ENCODE measurements at places on chromosomes 1 and 21.

DNA sequence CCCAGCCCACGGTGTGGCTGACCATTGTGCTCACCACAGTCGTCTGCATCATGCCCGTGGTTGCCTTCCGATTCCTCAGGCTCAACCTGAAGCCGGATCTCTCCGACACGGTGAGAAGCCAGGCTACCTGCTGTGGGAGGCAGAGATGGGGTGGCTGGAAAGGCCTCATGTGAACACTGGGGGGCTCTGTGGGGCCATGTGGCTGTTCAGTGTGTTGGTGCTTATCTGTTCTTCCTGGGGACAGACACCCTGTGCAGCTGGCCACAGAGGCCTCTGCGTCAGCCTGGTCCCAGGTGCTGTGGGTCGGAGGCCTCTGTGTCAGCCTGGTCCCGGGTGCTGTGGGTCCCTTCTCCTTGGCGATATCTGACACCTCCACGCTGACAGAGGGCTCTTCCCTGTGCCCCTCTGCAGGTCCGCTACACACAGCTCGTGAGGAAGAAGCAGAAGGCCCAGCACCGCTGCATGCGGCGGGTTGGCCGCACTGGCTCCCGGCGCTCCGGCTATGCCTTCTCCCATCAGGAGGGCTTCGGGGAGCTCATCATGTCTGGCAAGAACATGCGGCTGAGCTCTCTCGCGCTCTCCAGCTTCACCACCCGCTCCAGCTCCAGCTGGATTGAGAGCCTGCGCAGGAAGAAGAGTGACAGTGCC, 23.2 kb downstream of the ATP8B2 start:
- DNase-seq, result no peak

- DNase-seq, result no peak
Observed at GRCh38 chr1:198590454-198590853, 48.4 kb upstream of the PTPRC start.

DNA sequence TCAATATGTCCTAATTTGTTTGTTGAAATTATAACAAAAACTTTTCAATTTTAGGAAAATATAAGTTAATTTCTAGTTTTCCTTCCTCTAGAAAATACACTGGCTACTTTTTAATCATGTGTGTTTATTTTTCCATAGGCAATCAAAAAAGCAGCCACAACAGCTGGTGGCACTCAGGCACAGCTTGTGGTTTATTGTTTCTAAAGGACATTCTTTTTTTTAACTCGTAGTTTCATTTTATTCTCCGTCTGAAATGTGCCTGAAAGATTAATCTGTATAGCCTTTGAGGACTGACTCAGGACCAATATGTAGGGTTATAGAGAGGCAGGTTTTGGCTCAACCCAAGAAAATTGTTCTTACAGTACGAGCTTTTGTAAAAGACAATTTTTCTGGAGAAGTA, 20.7 kb upstream of the STX12 start:
- DNase-seq, result no peak

DNA sequence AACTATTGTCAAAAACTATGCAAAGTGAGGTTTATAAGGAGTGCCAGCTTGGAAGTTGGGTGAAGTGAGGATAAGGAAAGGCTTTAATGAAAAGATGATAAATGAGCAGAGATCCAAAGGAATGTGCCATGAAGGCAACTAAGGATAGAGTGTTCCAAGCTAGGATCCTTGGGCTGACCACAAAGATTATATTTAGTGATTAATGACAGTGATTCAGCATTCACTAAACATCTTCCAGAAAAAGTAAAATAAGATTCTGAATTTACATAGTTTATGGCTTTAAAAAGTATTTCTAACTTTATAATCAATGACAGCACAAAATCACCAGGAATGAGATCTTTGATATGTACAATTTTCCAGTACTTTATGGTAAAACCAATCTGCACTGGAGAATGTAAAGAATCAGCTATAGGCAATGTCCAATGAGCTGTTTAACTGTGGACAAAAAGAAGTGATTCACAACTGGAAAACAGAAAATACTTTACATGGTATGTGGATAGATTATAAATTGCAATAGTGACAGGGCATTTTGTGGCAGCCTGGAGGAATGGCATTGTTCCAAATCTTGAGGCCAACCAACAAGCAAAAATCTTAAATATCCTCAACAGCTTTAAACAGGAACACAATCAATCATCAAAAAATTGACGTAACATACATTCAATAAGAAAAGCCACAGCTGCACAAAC, 91.2 kb upstream of the KCTD3 start:
- DNase-seq, result no peak

- no peak for DNase-seq
Observed at GRCh38 chr1:65045022-65045817, 78.9 kb upstream of the JAK1 start.

- no peak for DNase-seq
Observed at GRCh38 chr1:97412166-97412565, 508.7 kb downstream of the DPYD start.

- DNase-seq, result no peak
Observed at GRCh38 chr1:220421508-220421907, 106.4 kb upstream of the MARK1 start.

DNA sequence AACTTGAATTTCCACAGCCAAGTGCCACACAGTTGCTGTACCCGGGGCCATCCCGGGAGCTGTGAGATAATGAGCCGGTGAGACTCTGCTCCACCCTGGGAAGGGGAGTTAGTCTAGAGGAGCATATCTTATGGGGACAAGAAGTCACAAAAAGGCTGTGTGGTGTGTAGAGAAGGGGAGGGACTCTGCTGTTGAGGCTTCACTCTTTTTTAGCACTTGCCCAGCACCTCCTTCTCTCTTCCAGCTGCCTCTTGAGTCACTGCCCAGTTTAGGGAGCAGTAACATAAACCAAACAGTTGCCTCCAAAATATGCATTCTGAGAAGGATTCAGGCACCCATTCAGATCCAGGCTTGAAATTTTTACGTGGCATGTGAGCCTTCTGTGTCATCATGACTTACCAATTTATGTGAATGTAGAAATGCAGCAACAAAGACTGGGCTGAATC, 744 bp upstream of the WDR26 start:
- no peak for DNase-seq

GRCh38 chr1:161688946-161689345, 18.1 kb upstream of the FCRLA start:
- DNase-seq, result no peak

DNA sequence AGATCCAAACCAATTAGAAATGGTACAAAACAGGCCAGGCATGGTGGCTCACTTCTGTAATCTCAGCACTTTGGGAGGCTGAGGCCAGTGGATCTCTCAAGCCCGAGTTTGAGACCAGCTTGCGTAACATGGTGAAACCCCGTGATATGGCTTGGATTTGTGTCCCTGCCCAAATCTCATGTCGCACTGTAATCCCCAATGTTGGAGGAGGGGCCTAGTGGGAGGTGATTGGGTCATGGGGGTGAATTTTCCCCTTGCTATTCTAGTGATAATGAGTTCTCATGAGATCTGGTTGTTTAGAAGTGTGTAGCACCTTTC, 7.0 kb upstream of the VASH2 start:
- no peak for DNase-seq

DNA sequence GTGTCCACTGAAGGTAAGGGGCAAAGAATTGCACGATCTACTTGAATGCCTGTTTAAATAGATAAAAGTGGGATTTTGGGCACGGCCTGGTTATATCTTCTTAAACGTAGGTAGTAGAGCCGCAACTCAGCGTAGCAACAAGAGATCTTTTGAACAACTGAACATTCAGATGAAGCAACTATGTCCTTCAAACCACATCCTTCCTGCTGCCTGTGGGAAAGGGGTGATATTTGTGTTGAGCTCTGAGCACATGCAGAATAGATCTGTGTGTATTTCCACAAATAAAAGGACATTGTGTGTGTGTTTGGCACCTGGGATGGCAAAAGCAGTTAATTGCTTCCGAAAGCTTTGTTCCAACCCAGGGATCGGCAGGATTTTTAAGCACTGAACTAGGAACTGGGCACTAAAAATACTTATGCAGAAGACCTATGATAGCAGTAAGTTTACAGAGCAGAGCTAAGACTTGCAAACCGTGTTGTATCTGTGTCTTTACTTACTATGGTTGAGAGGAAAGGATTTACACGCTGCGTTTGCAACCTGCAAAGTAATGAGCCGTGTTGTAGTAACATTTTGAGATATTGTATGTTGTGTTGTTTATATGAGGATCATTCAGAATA, 333.4 kb downstream of the CHRM3 start:
- DNase-seq, result no peak

DNA sequence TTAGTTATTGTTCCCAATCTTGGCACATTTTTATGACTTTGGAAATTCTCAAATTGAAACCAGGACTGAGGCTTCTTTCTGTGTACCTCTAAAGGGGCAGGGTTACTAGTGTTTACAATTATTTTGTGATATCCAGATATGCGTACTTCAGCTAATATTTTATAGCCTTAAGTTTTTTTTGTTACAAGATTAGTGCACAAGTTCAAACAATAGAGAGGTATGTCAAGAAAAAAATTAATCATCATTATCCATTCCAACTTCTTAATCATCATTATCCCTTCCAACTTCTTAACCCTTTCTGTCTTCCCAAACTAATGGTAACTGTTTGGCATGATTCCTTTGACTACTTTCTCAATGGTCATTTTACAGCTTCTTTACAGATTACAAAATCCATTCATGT, 272.9 kb upstream of the C1orf105 start:
- no peak for DNase-seq

DNA sequence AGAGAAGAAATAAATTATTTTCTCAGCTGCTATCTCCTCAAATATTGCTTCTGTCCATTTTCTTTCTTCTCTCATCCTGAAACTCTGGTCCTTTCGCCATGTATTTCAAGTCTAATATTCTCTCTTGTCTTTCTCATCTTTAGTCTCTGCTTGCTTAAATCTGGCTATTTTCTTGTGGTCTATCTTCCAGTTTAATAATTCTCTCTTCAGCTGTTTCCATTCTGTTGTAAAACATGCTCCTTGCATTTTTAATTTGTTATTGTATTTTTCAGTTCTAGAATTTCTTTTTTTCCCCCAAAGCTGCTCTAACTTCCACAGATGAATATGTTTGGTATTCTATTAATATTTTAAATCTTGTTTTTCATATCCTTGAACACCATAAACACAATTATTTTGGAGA, 70.1 kb upstream of the TMPRSS2 start:
- no peak for DNase-seq

GRCh38 chr1:175185903-175186302, 6.7 kb downstream of the KIAA0040 start:
- DNase-seq, result no peak

GRCh38 chr1:3775490-3776230, 3.1 kb downstream of the SMIM1 start:
- no peak for DNase-seq

- no peak for DNase-seq
Observed at GRCh38 chr1:177914603-177915002, 55.3 kb downstream of the SEC16B start.

DNA sequence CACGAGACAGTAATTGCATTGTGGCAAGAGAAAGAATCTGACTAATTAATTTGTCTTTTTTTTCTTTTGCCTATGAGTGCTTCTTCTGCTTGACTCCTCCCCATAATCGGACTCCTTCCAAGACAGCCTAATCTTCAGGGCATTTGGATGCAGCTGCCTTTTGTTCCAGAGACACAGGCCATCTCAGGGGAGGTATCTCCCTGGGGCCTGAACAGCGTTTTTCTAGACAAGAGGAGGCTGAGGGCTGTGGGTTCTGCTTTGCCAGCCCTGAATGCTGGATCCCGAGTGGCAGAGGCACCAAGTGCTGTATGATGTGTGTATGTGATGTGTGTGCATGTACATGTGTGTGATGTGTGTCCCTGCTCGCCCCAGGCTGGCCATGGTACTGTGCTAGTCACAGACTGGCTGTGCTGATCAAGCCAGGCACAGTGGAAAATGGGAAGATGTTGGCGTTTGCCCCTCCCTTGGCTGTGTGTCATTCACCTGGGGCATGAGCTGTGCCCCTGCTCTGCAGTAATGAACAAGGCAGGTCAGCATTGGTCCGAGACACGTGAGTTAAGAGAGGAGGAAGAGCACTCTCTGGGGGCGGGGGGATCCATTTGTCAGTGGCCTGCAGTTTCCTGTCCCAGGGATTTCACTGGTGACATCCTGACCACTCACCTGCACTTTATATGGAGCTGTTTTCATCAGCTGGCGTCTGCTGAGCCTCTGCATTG, 77.2 kb downstream of the ADARB1 start:
- no peak for DNase-seq

DNA sequence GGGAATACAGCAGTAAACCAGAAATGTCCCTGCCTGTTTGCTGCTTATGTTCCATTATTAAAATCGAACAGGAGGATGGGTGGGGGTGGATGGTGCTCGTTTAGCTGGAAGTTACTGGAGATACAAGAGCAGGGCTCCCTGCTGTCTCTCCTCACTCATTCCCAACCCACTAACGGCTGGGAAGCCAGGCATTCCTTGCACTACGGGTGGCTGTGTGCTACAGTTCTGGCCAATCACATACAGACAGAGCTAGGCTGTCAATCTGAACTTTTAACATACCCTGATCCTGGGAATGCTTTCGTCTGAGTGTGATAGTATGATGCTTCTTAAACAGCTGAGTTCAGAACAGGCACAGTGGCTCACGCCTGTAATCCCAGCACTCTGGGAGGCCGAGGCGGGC, 7.0 kb downstream of the SIPA1L2 start:
- no peak for DNase-seq

- no peak for DNase-seq
Observed at GRCh38 chr1:109993885-109994284, 9.3 kb downstream of the AHCYL1 start.

- DNase-seq, result no peak
Observed at GRCh38 chr21:34877485-34878128, 171.5 kb downstream of the RUNX1 start.

DNA sequence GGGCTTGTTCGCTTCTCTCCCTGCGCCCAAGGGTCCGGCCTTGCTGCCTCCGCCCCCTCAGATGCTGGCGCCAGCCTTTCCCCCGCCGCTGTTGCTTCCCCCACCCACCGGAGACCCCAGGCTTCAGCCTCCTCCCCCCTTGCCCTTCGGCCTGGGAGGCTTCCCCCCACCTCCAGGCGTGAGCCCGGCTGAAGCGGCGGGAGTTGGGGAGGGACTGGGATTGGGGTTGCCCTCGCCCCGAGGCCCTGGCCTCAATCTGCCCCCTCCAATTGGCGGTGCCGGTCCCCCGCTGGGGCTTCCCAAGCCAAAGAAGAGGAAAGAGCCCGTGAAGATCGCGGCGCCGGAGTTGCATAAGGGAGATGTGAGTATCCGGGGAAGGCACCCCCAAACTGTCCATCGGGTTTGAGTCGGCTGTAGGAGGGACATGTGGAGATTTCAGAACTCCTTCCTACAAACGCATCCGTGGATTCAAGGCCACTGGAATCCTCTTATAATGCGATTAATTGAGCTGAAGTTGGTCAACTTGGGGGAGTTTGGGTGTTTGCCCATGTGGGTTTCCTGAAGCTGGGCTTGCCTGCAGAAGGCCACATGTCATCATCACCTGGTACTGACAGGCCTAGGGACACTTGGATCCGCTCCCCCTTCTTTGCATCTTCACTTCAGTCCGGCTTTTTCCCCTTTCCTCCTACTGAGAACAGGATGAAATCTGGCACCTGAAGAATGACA, 707 bp downstream of the PRCC start:
- DNase-seq, result no peak
